ENCODE measurements at places on chromosomes 3 and 15.
A peak's percentile ranks its signal among the peaks of the same experiment; 100 is the strongest.

GRCh38 chr3:60758171-60758570 lies 493.1 kb downstream of the FHIT start:
- DNase-seq, result no peak

GRCh38 chr15:43895586-43895985 lies 68.8 kb downstream of the WDR76 start:
- no peak for DNase-seq

DNA sequence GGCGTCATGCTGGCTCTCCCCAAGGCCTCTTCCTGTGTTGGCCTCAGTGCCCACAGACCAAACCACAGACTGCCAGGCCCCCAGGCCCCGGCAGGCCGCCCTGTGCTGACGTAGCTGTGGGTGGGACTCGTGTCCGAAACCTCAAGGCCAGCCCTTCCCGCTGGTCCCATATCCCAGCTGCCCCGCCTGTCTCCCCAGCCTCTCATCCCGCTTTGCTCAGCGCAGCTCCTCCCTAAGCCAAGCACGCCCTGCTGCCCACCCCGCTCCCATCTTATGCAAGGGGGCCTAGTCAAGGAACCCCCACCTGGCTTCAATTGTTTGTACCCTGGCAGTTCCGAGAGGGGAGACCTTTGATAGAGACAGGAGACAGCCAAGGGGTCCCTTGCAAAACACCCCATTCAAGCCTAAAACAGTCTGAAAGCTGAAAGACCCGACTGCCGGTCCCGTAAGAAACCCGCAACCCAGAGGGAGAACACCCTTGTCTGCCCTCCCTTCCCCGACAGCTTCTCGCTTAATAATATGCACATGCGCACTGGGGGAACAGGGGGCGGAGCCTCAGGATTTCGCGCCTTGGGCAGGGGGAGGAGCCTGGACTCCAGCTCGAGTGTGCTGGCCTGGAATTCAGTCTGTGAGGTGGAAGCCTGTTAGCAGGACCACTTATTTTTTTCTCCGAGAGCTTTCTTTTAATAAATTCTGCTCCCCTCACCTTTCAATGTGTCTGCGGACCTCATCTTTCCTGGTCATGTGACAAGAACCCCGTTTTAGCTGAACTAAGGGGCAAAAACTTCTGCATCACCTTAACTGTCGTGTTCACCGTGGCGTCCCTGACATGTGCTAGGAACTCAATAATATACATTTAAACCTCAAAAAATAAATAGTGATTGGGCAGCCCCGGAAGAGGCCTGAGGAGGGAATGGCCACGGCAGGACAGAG lies 17.2 kb downstream of the TNFAIP8L3 start:
- DNase-seq, result peak; percentile 70

DNA sequence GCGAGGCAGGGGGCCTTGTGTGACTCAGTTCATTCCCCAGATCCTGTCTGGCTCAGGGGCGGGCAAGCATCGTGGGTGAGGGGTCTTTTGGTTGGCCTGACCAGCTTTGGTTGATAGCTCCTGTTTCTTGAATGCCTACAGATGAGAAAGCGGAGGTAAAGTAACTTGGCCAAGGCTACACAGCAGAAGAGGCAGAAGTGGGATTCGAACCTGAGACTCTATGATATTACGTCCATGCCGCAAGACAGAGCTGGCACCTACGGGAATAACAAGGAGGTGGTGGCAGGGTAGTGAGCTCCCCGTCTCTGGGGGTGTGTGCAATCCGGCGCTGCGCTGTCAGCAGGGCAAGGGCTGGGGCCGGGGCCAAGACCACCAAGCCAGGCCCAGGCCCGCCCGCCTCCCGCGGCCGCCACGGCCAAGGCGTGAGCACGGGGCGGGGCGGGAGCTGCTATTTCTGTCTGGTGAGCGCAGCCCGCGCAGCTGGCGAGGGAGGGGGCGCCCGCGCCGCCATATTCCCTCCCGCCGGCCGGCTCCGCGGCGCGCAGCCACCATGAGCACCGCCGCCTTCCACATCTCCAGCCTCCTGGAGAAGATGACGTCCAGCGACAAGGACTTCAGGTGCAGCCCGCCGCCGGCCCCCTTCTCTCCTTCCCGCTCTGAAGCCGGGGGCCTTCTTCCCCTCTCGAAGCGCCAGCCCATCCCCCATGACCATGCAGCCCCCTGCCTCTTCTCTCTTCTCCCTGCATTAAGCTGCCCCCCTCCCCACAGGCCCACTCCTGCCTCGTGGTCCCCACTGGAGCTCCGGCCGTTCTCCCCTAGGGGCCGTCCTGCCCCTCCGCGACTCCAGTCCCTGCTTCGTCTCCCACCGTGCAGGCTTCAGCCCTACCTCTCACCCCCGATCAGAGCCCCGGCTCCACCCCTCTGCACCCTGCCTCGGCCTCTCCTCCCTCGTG lies at the start of gene CAND2:
CAND2 (plus strand) TSS at position 510 of the 953 bp plus-strand sequence; CDS start at position 551, 41 bp downstream.
- DNase-seq, result peak; percentile 7

DNA sequence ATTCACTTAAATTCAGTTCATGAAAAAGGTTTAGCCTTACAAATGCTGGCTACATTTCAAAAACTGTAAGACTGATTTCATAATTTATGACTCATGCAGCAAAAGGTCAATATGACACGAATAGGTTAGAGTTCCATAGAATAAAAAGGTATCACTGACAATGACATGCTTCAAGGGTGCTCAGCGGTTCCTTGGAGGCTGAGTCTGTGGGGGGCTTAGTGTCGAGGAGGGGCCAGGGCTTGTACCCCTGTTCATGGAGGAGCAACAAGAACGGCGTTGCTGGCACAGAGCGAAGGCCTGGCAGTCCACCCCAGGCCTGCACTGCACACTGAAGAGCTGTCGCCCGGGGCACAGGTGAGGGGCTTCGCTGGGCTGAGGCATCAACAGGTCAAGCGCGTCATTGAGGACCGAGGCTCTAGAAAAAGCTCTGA lies 174.2 kb downstream of the NR1D2 start:
- DNase-seq, result no peak

GRCh38 chr3:18738393-18739098 lies 313.4 kb upstream of the SATB1 start:
- no peak for DNase-seq

GRCh38 chr3:124592658-124593441 lies 137.4 kb upstream of the UMPS start:
- DNase-seq, result no peak

GRCh38 chr3:154307363-154307762 lies 16.9 kb downstream of the DHX36 start:
- DNase-seq, result no peak

DNA sequence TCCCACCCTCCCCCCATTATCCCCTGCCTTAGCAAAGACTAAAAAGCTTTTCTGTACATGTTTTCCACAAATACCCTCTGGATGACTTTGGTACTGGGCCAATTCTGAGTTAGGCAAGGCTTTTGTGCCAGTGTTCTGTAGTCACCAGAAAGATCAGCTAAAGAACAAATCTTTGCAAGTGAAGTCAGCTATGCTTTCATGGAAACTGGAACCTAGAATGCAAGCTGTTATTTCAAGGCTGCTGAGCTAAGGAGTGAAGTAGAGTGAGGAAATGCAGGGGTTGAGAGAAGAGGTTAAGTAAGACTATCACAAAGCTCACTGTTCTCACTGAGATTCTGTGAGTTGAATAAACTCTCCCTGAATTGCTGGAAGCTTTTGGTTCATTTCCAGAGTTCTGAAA lies 107.8 kb upstream of the CNTN3 start:
- no peak for DNase-seq

- DNase-seq, result no peak
Observed at GRCh38 chr3:81876826-81877225, 115.4 kb upstream of the GBE1 start.

DNA sequence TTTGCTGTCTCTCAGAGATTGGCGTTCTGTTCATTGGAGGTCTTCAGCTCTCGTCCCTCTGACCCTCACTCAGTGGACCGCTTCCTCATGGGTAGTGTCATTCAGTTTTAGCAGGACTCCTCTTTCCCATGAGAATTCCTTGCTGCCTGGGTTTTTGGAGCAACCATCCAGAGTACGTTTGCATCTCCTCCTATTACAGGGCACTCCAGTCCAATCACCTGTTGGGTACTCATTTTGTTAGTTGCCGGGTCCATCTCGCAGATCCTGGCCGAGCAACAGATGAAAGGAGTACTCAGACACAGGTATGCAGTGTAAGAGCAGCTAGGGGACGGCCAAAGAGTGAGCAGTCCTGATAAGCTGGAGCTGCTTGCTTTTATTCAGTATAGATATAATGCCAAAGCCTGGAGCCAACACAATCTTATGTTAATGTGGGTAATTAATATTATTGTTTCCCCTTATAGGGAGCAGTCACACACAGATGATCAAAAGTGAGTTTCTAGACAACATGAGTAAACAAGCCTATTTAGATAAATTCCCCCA lies 49.6 kb downstream of the ISG20 start:
- DNase-seq, result no peak

DNA sequence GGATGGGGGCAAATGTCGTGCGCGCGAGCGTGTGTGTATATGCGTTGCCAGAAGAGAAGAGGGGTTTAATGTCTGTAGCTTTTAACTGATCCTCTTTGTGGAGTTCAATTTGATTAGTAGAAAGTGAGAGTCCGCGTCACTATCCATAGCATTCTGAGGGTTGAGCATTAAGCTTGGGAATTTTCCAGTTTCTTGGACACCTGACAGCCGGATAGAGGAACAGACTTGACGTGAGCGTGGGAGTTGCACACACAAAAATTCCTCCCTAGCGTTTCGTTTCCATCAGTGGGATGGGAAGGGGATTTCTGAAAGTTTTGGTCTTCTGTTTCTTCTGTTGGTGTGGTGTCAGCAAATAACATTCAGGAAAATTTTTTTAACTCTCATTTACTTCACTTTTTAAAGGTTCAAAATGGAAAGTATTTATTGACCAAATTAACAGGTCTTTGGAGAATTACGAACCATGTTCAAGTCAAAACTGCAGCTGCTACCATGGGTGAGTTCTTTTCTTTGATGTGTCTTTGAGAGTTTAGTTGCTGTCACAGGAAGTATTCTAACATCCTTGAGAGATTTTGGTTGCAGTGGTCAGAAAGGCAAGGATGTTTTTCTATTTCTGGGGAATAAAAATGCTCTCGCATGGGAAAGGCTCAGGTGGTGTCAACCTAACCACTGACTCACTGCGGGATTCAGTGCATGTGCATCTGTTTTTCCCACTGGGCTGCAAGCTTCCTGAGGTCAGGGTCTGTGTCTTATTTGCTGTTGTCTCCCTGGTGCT lies 841 bp downstream of the POGLUT1 start:
- DNase-seq, result peak; percentile 21

GRCh38 chr3:166788936-166789335 lies 591.2 kb downstream of the ZBBX start:
- DNase-seq, result no peak

DNA sequence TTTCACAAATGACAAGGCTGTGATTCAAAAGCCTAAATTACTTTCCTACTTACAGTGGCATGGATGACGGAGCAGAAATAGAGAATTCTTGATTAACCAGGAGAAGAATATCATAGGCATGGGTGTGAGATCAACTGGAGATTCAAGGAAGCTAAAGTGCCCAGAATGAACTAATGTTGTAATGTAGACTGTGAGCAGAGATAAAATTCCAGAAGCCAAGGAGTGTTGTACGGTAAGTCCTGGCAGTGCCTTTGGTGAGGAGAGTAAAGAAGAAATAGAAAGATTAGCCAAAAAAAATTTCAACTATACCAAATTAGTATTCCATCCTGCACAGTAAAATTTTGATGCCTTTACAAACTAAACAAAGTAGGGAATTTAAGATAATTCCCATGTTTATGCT lies 75.9 kb downstream of the ZBTB20 start:
- no peak for DNase-seq

DNA sequence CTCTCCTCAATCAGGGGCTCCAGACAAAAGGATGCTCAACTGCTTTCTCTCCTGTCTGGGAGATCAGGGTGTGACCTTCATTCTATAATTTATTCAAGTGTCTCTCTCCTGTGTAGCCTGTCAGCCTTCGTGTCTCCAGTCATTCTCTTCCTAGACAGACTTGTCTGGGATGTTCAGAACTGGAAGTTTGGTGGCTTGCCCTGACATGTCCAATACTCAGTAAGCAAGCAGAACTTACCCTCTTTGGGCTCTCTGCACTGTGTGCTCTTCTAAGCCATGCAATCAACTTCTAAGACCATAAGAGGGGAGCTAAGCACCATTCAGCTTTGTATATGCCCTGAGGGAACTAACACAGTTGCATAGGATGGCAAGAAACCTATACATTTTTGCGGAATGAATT lies 14.1 kb downstream of the ACKR2 start:
- no peak for DNase-seq

DNA sequence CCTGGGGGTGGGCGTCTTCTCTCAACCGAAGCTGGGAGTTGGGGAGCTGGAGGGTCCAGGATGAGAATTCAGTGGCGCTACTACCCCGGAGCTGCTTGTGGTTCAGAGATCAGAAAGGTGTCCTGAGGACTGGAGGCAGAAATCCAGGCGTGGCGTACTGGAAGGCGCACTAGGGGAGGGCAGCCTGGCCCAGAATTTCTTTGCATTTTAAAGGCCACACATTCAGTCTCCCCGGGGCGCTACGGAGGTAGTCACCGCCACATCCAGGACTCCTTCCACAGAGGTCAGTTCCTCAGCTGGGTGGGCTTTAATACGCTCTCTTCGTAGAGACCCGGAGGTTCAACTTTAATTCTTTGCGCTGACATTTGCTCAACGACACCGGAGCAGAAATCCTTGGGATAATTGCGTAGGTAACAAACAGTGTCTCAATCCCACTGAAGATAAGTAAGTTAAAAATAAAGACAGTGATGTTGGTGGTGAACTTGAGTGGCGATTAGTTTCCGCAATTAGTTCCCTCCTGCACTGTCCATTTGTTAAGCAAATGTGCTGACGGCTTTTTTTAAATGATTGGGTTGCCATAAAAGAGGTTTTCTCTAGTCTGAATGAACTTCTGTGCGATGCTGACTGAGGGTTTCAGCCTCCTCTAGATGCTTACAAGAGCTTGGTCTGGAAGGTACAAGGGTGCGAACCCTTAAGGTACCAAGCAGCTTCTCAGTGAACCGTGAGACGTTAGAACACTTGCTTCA lies 535 bp downstream of the MCTP2 start:
- DNase-seq, result no peak

DNA sequence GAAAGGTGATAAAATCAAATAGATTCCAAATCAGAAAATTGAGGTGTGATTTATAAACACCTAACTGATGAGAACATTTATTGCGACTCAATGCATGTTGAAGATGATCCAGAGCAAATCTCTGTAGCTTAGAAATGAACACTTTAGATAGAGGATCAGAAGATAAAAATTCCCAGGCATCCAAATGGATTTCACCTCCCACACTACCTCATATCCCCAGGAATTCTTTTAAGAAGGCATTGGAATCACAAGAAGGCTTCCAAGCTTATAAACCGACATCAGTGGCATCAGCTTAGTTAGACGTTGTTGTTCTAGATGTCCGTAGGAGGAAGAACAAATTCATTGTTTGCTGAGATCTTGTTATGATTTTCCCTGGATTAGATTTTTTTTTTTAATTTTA lies 154.4 kb downstream of the EBLN2 start:
- DNase-seq, result no peak
